Endodermal cell (in vitro differentiated cells): ENCODE measurements at places on chromosomes 4 and X. TPM values are rescaled to one million over a fixed set of nuclear protein-coding genes. Genes with fewer than 3 reads are reported as not detected.

The XPNPEP2 gene
- 0.17 to 0.31 TPM (median 0.19 TPM) in 3 replicates for total RNA-seq

The CXCL10 gene
- total RNA-seq = not detected in 2 replicates

The SLC9B2 gene
- 8.2 to 12.7 TPM (median 11.3 TPM) in 3 replicates for total RNA-seq

The FMR1 gene
- total RNA-seq = 49.6 and 55.4 TPM in 2 replicates

The SHROOM4 gene
- total RNA-seq = 10.4 to 22.8 TPM (median 20.5 TPM) in 3 replicates

The CXCL6 gene
- 0.47 and 1.2 TPM in 2 replicates for total RNA-seq

The SPANXD gene
- total RNA-seq = not detected in 3 replicates

DNA sequence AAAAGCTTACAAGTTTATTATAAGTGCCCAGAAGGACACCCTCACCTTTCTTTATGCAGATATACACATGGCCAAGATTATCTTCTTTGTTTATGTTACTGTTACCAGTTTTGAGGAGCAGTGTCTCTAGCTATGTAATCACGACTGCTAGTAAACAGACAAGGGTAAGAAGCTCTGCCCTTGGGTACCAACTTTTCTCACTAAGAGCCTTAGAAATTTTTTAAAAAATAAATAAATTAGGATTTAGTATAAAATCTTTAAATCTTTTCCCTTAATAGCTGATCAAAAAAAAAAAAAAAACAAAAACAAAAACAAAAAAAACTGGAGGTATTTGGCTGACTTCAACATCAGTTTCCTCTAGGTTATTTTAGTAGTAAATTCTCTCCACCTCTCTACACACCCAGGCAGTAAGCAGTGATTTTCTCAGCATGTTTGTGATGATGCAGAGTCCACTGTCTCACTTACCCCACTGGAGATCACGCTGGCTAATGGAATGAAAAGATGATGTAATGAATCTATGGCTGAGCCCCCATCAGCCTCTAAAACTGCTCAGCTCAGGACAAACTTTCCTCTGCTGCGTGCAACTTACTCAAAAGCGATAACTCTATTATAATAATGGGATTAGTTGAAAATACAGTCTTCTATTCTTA lies 125.9 kb downstream of the FRYL start:
- peaks cover 5% of the 10 kb centered on the region for H3K36me3 ChIP-seq
- no peak for DNase-seq
- H3K4me3 ChIP-seq = no peak overlapping the region
- no peaks in the 10 kb centered on the region for H3K27me3 ChIP-seq
- H3K4me1 ChIP-seq = peaks cover 11% of the 10 kb centered on the region
- H3K27ac ChIP-seq = no peak overlapping the region

- no peak overlapping the region for H3K27ac ChIP-seq
- no peak overlapping the region for H3K4me3 ChIP-seq
- H3K27me3 ChIP-seq = no peaks in the 10 kb centered on the region
- H3K36me3 ChIP-seq = peaks cover 7% of the 10 kb centered on the region
- DNase-seq = no peak
These were observed 170.8 kb upstream of the NUDT6 start for GRCh38 chr4:123093236-123093635.

- no peak overlapping the region for H3K4me3 ChIP-seq
- H3K27me3 ChIP-seq = peaks cover 13% of the 10 kb centered on the region
- no peaks in the 10 kb centered on the region for H3K4me1 ChIP-seq
These were observed 4.8 kb downstream of the SOWAHD start for GRCh38 chrX:119763181-119763580.

GRCh38 chr4:6549445-6549844 lies 25.5 kb upstream of the MAN2B2 start:
- H3K36me3 ChIP-seq = no peaks in the 10 kb centered on the region
- H3K4me3 ChIP-seq = no peak overlapping the region
- H3K27me3 ChIP-seq = peaks cover 6% of the 10 kb centered on the region
- no peaks in the 10 kb centered on the region for H3K4me1 ChIP-seq

DNA sequence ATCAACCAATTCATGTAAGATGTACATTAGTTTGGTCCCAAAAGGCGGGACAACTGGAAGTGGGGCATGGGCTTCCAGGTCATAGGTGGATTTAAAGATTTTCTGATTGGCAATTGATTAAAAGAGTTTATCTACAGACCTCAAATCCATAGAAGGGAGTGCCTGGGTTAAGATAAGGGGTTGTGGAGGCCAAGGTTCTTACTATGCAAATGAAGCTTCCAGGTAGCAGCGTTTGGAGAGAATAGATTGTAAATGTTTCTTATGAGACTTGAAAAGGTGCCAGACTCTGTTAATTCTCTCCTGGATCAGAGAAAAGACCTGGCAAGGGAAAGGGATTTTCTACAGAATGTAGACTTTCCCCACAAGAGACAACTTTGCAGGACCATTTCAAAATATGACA lies 2.4 kb downstream of the MGST2 start:
- peaks cover 24% of the 10 kb centered on the region for H3K4me1 ChIP-seq
- H3K36me3 ChIP-seq = peaks cover 17% of the 10 kb centered on the region
- H3K4me3 ChIP-seq = peak overlapping the region; percentile 94
- DNase-seq = no peak

- no peaks in the 10 kb centered on the region for H3K4me1 ChIP-seq
- no peaks in the 10 kb centered on the region for H3K27me3 ChIP-seq
- no peak for DNase-seq
- no peak overlapping the region for H3K4me3 ChIP-seq
- no peaks in the 10 kb centered on the region for H3K36me3 ChIP-seq
These were observed 81.5 kb upstream of the F9 start for GRCh38 chrX:139448996-139449395.

DNA sequence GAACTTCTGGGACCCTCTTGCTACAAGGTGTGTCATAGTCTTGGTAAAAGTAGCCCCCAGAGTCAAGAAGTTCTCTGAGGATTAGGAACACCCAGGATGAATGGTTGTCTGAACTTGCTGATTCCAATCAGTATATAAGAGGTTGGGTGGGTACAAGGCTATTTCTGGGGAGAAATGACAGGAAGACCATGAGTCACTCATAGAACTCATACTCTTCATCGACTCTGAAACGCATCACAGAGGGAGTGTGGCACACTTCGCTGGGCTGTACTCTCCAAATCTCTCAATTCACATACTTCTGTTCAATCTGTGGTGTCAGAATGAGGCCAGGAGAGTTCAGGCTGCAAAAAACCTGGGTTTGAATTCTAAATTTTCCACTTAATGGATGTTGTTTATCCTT lies 193.2 kb upstream of the LEF1 start:
- H3K27me3 ChIP-seq = no peaks in the 10 kb centered on the region
- no peaks in the 10 kb centered on the region for H3K4me1 ChIP-seq
- H3K36me3 ChIP-seq = no peaks in the 10 kb centered on the region
- no peak overlapping the region for H3K27ac ChIP-seq
- H3K4me3 ChIP-seq = no peak overlapping the region

- DNase-seq = peak; percentile 60
- H3K4me1 ChIP-seq = no peaks in the 10 kb centered on the region
- no peak overlapping the region for H3K4me3 ChIP-seq
- no peaks in the 10 kb centered on the region for H3K36me3 ChIP-seq
These were observed 120.2 kb upstream of the CENPE start for GRCh38 chr4:103318327-103318726.

- H3K4me1 ChIP-seq = peaks cover 4% of the 10 kb centered on the region
- no peaks in the 10 kb centered on the region for H3K27me3 ChIP-seq
- DNase-seq = no peak
- H3K36me3 ChIP-seq = peaks cover 45% of the 10 kb centered on the region
These were observed 60.1 kb downstream of the SH3RF1 start for GRCh38 chr4:169210504-169211118.

- H3K27me3 ChIP-seq = peaks cover 85% of the 10 kb centered on the region
- DNase-seq = peak; percentile 62
- H3K36me3 ChIP-seq = no peaks in the 10 kb centered on the region
- H3K27ac ChIP-seq = no peak overlapping the region
These were observed 8.9 kb upstream of the GSX2 start for GRCh38 chr4:54090804-54091623.

DNA sequence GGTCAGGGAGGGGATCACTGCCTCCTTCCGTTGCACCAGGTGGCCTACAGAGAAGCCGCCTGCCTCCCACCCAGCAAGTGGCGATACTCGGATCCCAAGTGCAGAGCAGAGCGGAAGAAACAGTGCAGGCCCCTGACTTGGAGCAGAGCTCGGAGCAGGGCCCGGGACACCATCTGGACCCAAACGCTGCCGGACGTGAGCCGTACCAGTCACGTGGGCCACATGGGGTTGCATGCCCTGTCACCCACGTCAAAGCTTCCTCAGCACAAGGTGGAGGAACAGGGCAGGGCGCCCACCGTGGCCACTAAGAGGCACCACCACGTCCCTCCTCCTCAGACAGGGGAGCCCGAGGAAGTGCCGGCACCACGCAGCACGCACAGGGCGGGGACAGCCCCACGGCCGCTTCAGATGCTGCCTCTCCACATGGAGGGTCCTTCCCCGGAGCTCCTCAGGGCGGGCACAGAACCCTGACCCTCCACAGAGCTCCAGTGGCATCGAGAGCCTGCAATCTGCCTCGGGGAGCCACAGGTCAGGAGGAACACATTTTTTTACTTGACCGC lies 18.7 kb downstream of the ZFYVE28 start:
- H3K27me3 ChIP-seq = no peaks in the 10 kb centered on the region
- no peak for DNase-seq
- no peak overlapping the region for H3K27ac ChIP-seq

- H3K27ac ChIP-seq = no peak overlapping the region
- DNase-seq = no peak
- H3K4me3 ChIP-seq = no peak overlapping the region
- H3K27me3 ChIP-seq = peaks cover 48% of the 10 kb centered on the region
These were observed 141.1 kb upstream of the NDST3 start for GRCh38 chr4:117893207-117893606.

DNA sequence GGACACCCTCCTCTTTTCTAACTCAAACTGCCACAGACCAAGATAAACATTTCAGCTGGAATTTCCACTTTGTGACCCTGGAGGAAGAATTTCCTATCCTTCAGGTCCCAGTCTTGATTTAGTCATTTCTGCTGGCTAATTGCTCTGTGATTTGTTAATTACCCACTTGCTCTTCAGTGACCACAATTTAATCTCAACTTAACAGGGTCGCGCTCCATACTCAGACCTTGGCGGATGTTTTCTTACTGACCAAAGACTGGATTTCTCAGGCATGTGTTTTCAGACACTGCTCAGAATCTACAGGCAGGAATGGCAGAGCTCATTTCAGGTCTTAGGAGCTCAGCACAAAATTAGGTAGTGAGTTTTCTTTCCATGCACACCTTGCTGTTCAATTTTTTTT lies 188.9 kb downstream of the ASMT start:
- H3K36me3 ChIP-seq = no peaks in the 10 kb centered on the region
- H3K4me3 ChIP-seq = no peak overlapping the region
- H3K4me1 ChIP-seq = peaks cover 4% of the 10 kb centered on the region
- no peaks in the 10 kb centered on the region for H3K27me3 ChIP-seq
- H3K27ac ChIP-seq = no peak overlapping the region

DNA sequence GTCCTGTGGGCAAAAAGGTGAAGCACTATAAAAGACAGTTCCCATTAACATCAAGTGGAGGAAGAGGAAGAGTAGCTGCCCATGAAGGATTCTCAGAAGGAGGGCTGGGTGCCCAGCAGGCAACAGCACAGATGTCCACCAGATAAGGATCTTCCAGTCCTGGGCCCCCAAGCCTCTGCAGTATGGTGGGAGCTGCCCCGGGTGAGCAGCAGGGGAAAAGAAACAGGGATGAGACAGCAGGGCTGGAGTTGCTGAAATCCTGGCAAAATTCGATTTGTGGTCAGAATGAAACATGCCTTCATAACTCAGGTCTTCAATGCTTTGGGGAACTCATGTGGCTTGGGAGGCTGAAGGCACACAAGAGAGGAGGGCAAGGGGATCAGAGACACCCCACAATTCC lies 94.6 kb downstream of the RASL11B start:
- H3K4me3 ChIP-seq = no peak overlapping the region
- peaks cover 11% of the 10 kb centered on the region for H3K27me3 ChIP-seq

DNA sequence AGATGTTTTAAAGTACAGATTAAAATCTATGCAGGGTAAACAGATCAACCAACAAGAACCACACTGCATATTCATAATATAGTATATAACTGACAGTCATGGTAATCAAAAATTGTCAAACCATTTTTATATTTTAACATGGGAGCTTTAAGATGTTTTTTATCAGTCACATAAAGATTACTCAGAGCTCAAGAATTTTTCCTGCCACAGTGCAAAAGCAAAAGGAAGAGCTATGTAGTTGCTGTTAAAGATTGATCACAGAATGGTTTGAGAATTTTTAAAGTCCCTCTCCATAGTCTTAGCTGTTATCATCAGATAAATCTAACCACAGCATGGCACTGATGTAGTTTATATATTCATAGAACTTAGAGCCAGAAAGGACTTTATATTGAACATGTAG lies 8.5 kb downstream of the RAB9B start:
- DNase-seq = no peak
- no peak overlapping the region for H3K4me3 ChIP-seq
- H3K27me3 ChIP-seq = no peaks in the 10 kb centered on the region
- H3K36me3 ChIP-seq = no peaks in the 10 kb centered on the region
- H3K27ac ChIP-seq = no peak overlapping the region

DNA sequence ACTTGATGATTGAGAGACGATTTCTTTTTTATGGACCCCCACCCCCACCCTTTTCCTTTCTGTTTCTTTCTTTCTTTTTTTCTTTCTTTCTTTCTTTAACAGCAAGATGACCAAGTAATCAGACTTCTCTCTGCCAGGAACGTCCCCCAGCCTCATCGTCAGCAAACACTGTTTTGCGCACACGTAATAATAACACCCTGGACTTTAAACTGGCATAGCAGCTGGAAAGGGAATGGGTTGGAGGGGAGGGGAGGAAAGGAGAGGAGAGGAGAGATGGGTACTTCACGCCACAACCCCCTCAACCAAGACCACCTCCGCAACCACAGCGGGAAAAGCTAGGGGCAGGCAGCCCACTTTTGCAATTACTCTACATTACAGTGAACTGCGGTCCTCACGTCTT lies 1.1 kb downstream of the GABRA2 start:
- peak overlapping the region; percentile 85 for H3K4me3 ChIP-seq
- no peaks in the 10 kb centered on the region for H3K4me1 ChIP-seq
- no peaks in the 10 kb centered on the region for H3K36me3 ChIP-seq
- DNase-seq = no peak

DNA sequence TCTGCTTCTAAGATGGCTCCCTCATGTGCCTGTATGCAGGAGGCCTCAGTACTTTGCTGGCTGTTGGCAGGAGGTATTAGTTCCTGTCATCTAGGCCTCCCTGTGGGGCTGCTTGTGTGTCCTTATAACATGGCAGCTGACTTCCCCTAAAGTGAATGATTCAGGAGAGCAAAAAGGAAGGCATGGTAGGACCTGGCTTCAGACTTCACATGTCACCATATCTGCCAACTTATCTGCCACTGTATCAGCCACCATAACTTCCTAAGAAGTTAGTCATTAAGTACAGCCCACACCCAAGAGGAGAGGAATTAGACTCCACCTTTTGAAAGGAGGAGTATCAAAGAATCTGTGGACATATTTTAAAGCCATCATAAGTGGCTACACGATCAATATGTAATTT lies 122.5 kb downstream of the UCHL1 start:
- no peak overlapping the region for H3K4me3 ChIP-seq
- H3K36me3 ChIP-seq = no peaks in the 10 kb centered on the region
- peaks cover 29% of the 10 kb centered on the region for H3K27me3 ChIP-seq
- no peak overlapping the region for H3K27ac ChIP-seq
- H3K4me1 ChIP-seq = no peaks in the 10 kb centered on the region
- no peak for DNase-seq

- H3K27ac ChIP-seq = no peak overlapping the region
- no peaks in the 10 kb centered on the region for H3K36me3 ChIP-seq
- H3K27me3 ChIP-seq = no peaks in the 10 kb centered on the region
These were observed 25.7 kb downstream of the SEL1L3 start for GRCh38 chr4:25837107-25837506.
